Fibroblast of skin of scalp (primary cell): ENCODE measurements at places on chromosomes 11 and 22.
A peak's percentile ranks its signal among the peaks of the same experiment; 100 is the strongest.

DNA sequence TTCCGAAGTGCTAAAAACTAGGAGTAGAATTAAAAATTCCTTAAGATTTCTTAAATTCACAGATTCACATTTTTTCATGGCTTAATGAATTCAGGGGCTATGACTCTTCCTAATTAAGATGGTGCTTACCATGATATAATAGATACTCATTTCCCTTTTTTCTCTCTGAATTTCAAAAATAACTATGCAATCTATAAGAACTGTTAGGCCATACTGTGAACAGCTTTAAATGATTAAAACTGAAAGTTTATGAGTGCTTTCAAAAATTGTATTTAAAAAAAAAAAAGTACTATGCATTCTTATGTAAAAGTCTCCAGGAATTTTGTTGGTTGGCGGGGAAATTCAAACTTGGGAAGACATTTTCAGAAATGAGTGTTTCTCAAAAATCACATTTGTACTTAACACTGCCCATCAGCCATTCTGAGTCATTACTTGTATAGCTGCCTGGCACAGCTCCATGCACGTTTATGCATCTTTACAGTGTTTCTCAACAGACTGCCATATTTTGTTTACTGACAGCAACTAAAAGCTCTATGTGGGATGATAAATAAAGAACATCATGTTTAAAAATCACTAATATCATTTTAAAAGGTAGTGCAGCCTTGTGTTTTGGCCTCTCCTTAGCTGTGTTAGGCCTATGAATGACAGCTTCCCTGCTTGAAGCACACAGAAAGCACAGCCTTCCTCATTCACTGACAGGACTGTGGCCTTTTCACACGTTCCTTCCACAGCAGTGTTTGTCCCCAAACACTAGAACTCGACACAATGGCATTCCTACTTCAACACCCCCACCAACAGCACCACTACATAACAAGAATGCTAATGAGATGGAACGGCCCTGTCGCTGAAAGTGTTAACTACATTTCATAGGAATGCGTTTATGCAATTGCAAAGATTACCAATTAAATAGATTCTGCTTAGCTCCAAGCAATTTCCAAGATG is 131.4 kb downstream of the DCDC1 start:
- peak; percentile 35 for DNase-seq

- no peak for DNase-seq
Observed at GRCh38 chr11:61298663-61299244, 3.6 kb upstream of the VWCE start.

- DNase-seq, result no peak
Observed at GRCh38 chr11:79990141-79990540, 549.3 kb upstream of the TENM4 start.

DNA sequence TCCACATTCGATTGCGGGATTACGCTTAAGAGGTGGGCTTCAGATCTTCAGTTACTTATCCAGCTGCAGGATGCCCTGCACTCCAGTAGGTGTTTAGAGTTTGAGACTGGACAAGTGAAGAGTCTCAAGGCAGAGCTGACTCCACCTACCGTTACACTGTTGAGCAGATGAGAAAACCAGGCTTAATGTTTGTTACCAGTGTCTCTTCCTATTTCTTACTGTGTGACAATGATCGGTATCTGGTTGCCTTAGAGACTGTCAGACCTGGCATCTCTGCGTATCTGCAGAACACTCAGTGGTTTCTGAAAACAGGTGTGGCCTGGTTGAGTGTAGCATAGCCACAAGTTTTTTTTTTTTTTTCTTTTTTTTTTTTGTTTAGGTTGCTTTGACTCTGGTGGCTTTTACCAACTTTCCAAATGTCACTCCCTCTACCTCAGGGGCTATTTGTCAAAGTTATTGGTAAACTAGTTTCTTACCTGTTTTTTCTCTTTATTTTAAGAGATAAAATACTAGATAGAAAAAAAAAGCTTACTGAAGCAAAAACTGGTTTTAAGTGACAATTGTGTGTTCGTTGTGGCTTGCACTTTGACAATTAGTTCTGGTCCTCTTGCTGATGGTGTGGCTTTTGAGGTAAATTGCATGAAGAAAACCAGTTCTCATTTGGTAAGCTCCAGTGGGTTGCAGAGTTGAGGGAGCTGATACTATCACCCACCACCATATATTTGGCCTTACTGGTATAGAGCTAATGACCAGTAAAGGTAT is 284.8 kb downstream of the ETS1 start:
- no peak for DNase-seq

- peak; percentile 73 for DNase-seq
Observed at GRCh38 chr11:43947003-43947500, 4.6 kb downstream of the C11orf96 start.

- DNase-seq, result no peak
Observed at GRCh38 chr11:64871492-64871891, 6.9 kb downstream of the EHD1 start.
